ENCODE measurements at places on chromosomes 2 and 18. TPM values are rescaled to one million over a fixed set of nuclear protein-coding genes. Genes with fewer than 3 reads are reported as not detected.

GRCh38 chr2:41994233-41994637 lies 53.6 kb upstream of the PKDCC start:
- no peak for DNase-seq

GRCh38 chr18:63834471-63835113 lies 52.9 kb upstream of the SERPINB2 start:
- no peak for DNase-seq

The SERPINB12 gene
- total RNA-seq: not detected

DNA sequence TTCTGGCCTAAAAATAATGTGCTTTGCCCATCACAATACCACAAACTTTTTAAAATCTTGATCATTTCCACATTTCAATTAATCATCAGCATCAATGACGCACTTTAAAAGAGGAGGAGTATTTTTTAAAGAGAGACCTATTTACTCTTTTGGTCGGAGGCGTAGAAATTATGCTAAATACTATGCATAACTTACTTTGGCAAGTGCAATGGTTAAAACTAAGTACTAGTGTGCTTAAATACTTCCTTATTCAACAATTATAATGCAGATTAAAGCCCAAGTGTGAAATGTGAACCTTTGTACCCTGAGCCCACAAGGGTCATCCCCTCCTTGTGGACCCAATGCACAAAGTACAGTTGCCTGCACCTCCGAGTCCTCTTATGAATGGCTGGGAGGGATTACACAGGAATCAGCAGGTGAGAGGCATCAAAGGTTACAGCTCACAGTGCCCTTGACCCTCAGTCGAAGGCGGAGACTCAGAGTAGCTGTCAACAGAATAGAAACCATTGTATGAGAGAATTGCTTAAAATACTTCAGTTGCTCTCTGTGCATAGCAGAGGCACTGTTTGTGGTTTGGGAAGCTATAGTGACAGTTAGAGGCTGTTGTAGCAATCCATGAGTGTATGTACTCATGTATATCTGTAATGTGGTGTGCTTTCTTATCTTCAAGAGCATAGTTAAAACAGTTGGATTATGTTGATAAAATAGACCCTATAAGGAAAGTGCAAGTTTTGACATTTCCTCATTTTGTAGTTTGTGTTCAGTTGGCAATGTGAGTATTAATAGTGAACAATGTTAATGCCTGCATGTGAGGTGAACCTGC lies 151.7 kb upstream of the ITGA4 start:
- peak; percentile 79 for DNase-seq

The EML6 gene
- total RNA-seq: 1.2 TPM

DNA sequence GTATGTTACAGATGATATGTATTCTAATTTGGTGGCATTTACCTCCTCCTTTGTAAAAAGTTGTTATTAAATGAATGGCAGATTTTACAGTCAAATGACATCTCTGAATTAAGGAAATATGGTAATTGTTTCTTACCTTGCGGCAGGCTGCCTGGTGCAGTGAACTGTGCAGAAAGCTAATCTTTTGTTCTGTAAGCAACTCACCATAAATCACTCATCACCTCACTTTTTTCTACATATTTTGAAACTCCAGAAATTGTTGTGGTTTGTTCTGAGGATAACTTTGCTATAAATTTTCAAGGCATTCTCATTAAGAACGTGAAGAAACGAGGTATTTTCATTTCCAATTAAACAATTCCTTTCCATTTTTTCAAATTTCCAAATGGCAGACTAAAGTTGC lies 52.7 kb downstream of the ST6GAL2 start:
- DNase-seq: no peak

DNA sequence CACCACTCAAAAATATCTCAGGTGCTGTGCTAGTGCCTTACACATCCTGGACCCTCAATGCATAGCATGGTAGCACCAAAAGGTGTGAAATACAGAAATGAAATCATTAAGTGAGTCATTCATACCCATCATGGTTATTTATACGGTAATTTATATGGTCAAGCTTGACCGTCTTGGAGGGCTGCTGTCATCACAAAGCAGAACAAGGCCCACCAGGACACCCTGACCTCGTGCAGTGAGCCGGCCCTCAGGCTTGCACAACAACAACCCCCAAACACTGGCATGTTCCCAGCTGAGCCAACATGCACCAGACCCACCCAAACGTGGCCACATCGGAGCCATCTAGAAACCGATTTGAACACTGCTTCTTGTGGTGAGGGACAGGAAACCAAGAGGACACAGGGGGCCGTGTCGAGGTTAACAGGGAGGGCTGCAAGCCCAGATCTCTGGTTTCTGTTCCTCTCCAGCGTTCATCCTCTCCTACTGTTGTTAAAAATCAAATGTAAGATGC lies 378.5 kb upstream of the ID2 start:
- DNase-seq: peak; percentile 78

The SMYD1 gene
- not detected for total RNA-seq

DNA sequence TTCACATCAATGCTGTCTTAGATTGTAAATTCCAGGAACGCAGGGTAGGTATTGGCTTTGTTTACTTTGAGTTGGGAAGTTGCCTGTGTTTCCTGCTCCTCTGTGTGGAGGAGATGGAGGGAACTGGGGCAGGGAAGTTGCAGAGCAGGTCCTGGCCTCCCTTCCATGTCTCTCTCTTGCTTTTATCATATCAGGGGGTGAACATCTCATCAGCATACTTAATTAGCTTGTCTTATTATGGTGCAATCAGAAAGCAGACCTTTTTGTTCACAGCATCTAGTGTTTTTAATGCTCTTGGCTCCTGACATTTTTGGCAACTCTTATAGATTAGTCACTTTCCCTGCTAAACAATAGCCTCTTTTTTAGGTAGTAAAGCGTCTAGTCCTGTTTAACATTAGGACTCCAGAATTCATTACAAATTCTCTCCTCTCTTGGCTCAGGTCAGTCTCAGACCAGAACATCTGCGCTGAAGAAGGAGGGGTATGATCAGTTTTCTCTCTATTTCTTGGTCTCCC lies 11.5 kb upstream of the DIPK1C start:
- DNase-seq: no peak

DNA sequence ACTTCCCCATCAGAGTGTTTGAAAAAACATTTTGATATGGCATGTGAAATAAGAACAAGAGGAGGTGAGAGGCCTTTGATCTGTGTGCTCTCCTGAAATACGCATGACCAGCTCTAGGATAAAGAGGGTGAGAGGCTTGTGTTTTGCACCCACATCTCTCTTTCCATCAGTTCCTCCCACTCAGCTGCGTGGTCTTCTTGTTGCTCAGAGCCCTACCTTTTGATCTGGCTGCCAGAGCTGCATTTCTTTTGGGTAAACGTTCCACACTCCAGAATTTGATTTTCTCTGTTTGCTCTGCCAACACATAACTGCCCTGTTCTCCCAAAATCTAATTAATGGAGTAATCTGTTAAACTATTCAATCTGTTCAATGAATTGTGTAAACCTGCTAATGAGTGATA lies 72.0 kb upstream of the FN1 start:
- DNase-seq: no peak

The CFC1 gene
- total RNA-seq: not detected

The SPTBN1 gene
- 184 TPM for total RNA-seq

- no peak for DNase-seq
Observed at GRCh38 chr2:233760043-233760442, at the start of gene UGT1A1. TSS of gene UGT1A1 (plus strand) at chr2:233760270. CDS start at chr2:233760288, 18 bp downstream.

DNA sequence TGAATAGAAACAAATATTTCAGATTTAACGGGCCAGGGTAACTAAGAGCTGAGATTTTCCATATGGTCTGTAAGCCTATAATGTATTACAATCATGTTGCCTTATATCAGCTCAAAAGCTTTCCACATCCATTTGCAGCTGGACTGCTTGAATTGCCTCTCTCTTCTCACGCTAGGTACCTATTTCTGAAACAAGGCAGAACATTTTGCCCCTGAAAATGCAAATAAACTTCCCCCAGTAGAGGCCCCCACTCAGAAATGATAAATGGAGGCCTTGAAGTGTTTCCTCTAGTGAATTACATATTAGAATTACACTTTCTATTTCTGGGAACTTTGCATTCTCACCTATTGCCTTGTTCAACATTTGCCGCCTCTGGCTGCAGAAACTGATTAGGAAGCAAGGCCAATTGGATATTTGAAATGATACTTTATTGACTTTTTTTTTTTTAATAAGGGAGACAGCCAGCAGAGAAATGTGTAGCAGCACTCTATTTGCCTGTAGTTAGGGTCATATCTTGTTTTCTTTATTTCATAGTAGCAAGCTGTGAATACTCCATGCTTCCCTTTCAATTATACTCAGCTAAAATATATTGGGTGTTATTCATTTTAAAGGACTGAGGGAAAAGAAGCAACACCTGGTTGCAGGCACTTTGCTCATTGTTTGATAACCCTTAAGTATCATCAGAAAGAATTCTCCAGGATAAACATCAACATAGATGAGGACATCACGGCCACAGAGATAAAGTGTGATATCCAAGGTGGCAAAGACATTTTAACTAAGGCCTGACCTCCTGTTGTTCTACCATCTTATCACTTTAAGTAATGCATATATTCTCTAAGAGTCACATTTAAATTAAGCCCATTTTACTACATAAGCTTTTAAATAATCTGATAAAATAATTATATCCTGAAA lies 505.5 kb downstream of the LRRTM4 start:
- DNase-seq: no peak

DNA sequence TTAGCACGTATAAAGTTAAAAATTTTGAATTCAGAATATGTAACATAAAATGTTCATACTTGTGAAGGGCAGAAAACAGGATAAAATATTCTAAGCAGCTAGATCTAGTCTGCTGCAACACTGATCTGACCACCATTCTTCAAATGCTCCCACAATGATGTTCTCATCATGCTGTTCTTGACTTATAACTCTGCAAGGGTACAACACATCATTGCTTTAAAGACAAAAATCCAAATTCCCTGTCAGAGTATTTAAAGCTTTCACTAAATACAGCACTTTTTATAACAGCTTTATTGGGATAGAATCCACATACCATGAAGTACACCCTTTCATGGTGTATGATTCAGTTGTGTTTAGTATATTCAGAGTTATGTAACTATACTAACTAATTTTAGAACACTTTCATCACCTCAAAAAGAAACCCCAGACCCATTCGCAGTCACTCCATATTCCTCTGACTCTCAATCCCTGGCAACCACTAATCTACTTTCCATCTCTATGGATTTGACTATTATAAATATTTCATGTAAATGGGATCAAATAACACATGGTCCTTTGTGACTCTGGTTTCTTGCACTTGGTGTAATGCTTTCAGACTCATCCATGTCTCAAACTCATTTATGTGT lies 56.4 kb downstream of the MAP4K3 start:
- no peak for DNase-seq

The GCKR gene
- not detected for total RNA-seq

The RAD51AP2 gene
- total RNA-seq: not detected

DNA sequence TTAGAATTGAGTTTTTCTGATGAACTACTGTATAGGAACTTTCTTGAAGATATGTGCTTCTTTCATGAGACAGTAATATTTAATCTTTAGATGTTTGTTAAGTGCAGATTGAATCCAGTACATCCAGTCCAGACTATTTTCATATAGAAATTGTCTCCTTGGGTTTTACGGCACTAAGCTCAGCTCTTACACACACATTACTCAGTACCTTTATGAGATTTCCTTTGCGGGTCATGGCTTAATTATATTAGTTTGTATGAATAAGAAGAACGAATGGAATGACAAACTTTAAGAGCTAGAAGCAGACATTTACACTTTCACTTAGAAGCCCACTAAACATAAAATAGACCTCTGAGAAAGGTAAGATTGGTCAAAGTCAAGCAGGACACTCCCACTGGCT lies 223.3 kb upstream of the THUMPD2 start:
- no peak for DNase-seq

GRCh38 chr18:40006634-40007033 lies 1948.4 kb upstream of the PIK3C3 start:
- no peak for DNase-seq

The SERPINB7 gene
- total RNA-seq: not detected

The TMEM178A gene
- not detected for total RNA-seq

- DNase-seq: no peak
Observed at GRCh38 chr2:199378948-199379650, 78.6 kb downstream of the SATB2 start.

The OSR1 gene
- total RNA-seq: not detected

GRCh38 chr2:11963966-11964365 lies 217.5 kb downstream of the LPIN1 start:
- DNase-seq: no peak

DNA sequence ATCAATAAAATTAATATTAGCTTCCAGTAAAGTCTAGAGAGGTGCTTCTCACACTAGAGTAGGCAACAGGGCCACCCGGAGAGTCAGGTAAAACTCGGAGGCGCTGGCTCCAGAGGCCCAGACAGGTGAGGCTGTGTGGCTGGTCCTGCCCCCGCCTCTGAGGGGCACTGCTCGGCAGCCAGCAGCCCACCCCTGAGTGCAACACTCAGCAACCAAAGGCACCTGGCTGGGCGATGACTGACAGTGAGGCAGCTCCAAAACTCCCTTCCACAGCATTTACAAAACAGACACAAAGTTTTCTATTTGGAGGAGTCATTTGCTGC lies 138.8 kb upstream of the ID2 start:
- DNase-seq: no peak

GRCh38 chr2:69975853-69976462 lies 14.5 kb upstream of the ASPRV1 start:
- no peak for DNase-seq

DNA sequence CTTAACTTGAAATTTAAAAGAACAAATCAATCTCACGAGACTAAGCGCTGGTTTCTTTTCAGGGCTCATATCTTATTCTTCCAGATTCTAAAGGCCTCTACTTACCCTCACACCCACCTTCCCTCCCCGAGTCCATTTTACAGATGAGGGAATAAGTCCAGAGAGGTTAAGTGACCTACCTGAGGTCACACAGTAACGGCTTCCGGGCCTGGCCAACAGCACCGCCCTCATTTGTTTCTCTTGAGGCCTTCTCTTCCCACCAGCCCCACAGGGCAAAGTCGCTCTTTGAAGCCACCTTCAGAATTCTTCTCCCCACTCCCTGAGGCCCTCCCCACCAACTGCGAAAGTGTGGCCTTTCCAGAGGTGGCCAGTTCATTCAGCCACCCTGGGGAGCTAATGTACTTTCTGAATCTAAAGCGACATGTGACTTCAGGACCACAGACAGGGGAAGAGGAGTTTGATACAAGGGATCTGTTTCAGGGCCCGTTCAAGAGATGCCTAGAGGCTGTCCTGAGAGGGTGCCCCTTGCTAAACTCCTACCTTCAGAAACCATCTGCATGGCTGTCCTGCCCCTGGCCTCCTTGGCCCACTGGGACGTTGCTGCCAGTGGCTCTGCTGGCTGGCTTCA lies 275.3 kb downstream of the HAUS1 start:
- DNase-seq: no peak

GRCh38 chr2:65351948-65352595 lies 80.3 kb downstream of the SPRED2 start:
- no peak for DNase-seq

The UGT1A10 gene
- total RNA-seq: not detected
